ENCODE measurements at places on chromosomes 2 and 18.

GRCh38 chr2:45937990-45938389, 286.5 kb downstream of the PRKCE start:
- no peak for DNase-seq

- DNase-seq: no peak
Measured at GRCh38 chr18:3661989-3662388, 212.0 kb downstream of the TGIF1 start.

DNA sequence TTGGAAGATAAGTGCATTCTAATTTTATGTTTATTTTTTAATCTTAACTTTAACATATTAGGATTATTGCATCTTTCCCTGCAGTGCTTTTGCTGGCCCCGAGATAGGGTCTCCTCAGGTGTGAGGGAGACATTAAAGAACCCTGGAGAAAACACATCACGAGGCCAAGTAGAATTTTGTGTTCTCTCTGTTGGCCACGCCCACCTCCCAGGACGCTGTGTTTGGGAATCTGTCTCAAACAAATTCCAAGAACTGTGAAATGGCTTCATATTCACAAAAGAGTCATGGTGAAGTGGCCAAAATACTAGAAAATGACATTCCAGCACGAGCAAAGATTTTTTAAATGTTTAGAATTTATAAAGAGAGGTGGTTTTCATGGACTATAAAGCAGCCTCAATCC, 27.3 kb downstream of the RNF144A start:
- no peak for DNase-seq

DNA sequence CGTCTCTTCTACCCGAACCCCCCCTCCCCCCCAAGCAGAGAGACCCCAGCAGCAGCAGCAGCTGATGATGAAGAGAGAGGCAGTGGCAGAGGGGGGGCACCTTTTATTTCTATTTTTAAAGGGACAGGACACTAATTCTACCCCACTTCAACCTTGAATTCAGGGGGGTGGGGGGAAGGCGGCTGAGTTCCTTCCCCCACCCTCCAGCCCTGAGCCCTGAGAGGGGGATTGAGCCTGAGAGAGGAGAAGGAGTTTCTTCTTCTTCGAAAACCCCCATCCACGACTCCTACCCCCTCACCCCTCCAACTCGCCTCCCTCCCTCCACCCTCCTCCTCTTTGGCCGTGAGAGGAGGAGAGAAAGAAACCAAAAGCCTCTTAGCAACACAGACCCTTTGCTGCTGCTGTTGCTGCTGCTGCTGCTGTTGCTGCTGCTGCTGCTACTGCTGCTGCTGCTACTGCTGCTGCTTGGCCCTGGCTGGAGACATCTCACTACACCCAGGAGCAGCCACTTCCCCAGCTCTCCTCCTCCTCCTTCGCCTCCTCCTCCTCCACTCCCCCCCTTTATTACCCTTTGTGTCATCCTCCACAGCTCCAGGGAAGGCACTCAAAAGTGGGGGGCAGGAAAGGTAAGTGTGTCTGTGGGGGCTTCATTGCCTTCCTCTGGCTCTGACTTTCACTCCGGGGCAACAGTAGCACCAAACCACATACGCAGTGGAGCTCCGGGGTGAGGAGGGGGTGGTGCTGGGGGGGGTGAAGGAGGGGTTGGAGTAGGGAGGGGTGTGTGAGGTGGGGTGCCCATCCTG, at the start of gene MBD5:
Gene MBD5 (plus strand): TSS at position 33 of the 803 bp plus-strand sequence.
- no peak for DNase-seq

- DNase-seq: no peak
Measured at GRCh38 chr2:234241656-234242458, 191.4 kb downstream of the SPP2 start.

GRCh38 chr2:169065422-169065821, 3.9 kb upstream of the DHRS9 start:
- DNase-seq: no peak

Measured in NCI-H2081 treated with DMSO at 0.1 percent for 48 hours (cell line).